ENCODE measurements at places on chromosomes 3 and 15. TPM values are rescaled to one million over a fixed set of nuclear protein-coding genes. Genes with fewer than 3 reads are reported as not detected.

DNA sequence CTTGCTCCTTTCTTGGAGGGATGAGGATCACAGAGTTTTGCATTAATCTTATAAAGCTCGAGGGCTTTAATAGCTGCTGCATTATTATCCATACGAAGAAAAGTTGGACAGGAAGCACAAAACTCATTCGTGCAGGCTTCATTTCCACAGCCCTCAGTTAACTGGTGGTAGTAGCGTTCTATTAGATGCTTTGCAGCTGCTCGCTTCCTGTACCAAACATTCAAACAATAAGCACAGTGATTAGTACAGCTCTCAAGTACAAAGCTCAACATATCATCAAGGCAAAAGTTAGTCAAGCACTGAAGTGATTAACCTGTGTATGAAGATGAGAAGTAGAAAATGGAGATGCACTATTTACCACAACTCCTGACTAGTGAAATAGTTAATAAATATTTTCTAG is 63.3 kb downstream of the UBE3A start:
- no peak for DNase-seq

DVL3 gene
- total RNA-seq, result 66.8 TPM

DNA sequence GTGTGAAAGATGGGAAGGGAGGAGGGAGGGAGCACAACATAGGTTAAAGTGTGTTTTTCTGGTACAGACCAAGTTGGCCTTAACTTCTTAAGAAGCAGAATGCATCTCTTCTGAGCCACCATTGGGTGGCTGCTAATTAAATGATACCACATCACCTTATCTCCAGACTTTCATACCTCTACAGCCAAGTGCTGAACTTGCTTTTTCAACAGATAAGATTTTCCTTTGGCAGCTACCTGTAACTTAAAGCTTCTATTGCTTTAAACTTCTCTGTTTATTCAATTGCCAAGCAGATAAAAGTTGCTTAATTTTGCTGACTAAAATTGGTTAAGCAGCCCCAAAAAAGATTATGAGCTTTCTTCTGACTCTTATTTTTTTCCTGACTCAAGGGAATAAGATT is 292.4 kb upstream of the SGO1 start:
- DNase-seq, result no peak

DNA sequence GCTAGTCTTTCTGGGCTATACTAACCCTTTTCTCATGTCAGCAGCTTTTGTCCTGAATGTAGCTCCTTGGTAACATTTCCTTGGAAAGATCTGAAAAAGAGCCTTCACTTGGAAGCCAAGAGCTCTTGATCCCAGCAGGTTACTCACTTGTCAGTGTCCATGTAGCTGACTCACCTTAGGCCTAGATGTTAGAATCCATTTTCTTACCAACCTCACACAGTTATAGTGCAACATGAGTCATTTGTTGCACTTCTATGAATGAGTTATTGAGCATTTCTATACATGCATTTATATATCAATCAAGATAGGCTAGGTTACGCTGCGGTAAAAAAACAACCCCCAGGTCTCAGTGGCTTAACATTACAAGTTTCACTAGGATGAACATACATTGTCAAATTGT is 106.8 kb upstream of the SLC7A14 start:
- no peak for DNase-seq

DNA sequence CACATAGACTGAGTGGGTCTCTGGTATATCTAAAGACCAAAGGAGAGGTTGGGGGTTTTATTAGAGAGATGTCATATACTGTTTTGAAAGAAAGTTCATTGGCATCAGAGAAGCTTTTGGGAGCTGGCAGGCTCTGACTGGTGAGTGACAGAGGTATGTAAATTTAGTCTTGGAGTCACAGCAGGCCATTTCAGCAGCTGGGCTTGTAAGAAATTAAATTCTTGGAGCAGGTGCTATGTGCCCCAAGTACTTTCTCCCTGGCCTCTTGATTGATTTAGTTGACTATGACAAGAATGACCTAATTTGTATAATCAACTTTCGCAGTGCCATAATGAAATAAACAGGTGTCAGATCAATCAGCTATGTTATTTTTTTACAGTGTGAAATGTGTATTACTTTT is 47.8 kb upstream of the CDAN1 start:
- no peak for DNase-seq

DNA sequence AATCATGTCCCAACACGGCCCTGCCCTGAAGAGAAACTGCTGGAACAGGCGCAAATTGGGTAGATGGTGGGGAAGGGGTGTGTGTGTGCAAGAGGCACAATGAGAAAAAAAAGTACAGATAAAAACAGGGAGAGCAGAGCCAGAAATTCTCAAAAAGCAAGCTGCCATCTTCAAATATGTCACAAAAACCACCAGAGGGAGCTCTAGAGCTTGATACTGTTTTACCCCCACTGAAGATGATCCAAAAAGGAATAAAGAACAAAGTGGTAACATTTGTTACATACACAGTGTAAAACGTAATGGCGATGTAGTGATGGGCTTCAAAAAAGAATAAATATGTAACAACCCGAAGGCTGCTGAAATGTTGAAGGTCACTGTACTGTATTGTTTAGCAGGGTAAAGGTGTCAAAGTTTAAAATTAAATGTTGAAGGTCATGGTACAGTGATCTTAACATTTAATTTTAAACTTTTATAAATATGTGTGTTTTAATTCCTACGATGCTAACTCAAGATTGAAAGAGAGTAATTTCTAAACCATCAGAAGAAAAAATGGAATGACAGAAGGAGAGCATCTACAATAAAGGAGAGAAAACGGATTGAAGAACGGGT is 6.0 kb downstream of the SNRPA1 start:
- DNase-seq, result peak; percentile 66

- DNase-seq, result peak; percentile 60
Measured at GRCh38 chr3:30492322-30493192, 113.8 kb upstream of the TGFBR2 start.

HYAL2 gene
- 27.0 TPM for total RNA-seq

DNA sequence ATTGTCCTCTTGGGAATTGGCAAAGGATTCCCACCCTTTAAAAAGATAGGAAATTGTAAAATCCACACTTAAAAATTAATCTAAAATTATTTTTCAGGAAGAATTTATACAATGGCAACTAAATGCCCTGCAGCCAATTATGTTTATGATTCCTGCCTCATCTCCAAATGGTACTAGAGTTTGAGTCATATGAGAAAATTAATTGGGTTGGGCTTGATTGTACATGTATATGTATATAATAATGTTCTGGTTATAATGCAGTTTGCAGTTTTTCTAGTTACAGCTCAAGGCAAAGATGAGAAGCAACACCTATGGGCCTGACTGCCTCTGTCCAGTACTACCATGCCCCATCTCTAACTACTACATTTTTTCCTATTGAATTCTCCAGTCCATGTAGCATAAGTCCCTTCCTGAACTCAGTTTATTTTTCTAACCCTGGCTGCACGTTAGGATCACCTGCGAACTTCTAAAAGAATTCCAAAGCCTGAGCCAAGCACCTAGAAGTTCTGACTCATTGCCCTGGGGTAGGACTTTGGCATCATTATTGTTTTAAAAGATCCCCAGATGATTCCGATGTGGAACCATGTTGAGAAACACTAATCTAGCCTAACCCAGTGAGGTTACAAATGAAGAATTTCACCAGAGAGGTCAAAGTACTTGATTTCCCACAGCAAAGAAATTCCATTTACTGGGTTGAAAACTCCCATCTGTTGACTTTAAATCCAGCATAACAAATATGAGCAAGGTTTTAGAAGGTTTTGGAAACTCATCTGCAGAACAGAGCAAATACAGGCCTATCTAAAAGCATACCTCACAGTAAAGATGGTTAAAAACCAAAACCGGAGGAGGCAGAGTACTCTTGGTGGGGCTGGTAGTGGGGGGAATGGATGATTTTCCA is 19.4 kb downstream of the TGFBR2 start:
- DNase-seq, result peak; percentile 91

GRCh38 chr3:55641964-55642363 is 154.9 kb upstream of the WNT5A start:
- DNase-seq, result no peak

OR5K2 gene
- not detected for total RNA-seq

DNA sequence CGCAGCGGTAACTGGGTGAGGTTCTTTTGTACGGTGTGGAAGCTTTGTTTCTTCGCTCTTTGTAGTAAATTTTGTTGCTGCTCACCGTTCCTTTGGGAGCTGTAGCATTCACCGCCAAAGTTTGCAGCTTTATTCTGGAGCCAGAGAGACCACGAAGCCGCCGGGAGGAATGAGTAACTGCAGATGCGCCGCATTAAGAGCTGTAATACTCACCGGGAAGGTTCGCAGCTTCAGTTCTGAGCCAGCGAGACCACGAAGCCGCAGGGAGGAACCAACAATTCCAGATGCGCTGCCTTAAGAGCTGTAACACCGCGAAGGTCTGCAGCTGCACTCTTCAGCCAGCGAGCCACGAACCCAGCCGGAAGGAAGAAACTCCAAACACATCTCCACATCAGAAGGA is 56.0 kb upstream of the DYNC1LI1 start:
- no peak for DNase-seq

GRCh38 chr3:98552232-98553020 is 20.6 kb downstream of the GPR15 start:
- no peak for DNase-seq

- DNase-seq, result no peak
Measured at GRCh38 chr3:128100638-128101037, 23.0 kb downstream of the RUVBL1 start.

GRCh38 chr3:38602576-38603250 is 46.8 kb downstream of the SCN5A start:
- DNase-seq, result no peak

ACVR2B gene
- total RNA-seq, result 2.5 TPM

PPP1R14D gene
- not detected for total RNA-seq

DNA sequence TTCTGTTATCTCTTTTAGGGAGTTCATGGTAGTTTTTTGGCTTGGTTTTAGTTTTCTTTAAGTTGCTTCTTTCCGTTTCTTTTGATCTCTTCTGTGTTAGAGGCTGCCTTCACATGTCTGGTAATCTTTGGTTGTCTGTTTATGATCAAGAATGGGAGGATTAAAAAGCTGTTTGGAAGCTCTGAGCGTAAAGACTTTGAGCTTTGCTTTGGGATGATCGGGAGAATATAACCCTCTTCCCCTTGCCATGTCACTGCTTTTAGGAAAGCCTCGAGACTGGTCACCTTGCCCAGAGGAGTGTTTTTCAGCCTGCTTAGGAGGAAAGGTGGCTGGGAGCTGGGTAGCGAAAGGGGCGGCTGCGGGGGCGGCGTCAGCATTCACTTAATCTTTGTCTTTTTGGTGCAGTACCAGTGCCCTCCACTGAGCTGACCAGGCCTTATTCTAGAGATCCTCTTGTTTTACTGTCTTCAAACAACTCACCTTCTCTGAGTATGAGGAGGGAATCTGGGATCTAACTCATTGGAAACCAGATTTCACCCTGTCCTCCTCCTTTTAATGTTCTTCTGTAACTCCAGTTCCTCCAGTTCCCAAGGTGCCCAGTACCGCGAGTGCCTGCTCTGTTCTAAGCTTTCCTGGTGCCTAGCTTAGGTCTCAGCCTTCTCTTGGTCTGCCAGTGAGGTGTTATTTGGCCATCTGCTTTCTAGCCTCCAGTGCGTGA is 15.5 kb downstream of the TATDN2 start:
- peak; percentile 46 for DNase-seq

DNA sequence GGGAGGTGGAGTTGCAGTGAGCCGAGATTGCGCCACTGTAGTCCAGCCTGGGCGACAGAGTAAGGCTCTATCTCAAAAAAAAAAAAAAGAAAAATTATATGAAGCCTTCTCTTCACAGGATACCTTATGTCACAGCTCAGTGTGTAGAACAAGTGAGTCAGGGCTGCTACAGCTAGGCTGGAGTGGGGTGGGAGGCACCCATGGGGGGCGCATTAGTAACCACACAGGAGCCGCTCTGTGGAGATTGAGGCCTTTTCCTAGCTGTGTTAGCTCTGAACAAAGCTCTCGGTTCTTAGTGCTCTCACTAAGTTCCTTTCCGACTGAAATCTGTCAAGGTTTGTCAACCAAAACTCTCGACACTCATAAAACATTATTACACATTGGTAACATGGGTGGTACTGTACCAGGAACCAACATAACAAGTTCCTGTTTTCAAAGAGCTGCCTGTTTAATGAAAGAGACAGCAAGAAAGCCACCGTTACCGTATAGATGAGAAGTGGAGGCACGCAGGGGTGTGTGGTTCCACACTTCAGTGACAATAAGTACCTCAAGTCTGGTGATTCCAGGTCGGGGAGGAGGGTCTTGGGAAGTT is 4.5 kb downstream of the LRRC31 start:
- no peak for DNase-seq

CACNA2D2 gene
- not detected for total RNA-seq

DNA sequence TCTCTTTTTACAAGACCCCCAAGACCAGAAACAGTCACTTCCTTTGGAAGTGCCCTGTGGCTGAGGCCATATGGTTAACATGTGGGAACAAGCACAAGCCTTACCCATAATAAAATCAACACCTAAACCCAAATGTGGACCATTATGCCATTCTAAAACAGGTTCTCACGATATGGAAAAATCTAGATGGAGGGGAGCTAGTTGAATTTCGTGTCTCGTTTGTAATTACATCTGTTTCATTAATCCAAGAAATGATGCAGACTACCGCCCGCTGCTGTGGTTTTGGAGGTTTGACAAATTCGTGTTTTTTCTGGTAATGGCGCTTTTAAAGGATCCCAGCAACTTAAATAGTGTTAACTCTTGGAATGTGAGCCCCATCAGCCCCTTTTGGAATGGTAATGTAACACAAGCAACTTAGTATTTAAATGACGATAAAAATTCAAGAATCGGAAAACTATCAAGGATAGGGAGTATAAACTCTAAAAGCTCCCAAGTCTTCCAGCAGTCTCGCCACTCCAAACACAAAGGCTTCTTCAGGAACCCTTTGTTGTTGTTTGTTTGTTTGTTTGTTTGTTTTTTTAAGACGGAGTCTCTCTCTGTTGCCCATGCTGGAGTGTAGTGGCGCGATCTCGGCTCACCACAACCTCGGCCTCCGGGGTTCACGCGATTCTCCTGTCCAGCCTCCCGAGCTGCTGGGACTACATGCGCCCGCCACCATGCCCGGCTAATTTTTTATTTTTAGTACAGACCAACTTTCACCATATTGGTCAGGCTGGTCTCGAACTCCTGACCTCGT is 1.1 kb downstream of the CNBP start:
- peak; percentile 42 for DNase-seq

HIGD2B gene
- total RNA-seq, result not detected

DNA sequence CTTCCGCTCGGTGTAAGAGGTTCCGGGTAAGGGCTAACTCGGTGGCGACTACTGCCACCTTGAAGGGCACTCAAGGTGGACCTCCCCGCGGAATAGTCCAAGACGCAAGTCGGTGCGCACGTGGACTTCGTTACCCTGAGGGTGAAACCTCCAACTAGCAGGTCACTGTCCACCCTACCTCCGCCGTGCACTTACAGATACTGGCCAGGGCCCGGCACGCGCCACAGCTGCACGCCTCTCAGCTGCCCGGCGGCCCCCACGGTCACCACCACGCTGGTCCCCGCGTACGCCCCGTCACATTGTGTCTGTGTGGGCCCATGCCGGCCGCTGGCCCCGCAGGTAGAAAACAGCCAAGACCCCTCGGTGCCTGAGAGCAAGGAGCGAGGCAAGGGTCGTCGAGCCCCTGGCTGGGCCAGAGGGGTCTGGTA is 1.1 kb downstream of the LTK start:
- no peak for DNase-seq

All from fibroblast of the aortic adventitia (primary cell).